ENCODE measurements at places on chromosomes 1 and 21. TPM values are rescaled to one million over a fixed set of nuclear protein-coding genes. Genes with fewer than 3 reads are reported as not detected.

Gene AADACL4
- total RNA-seq, result not detected

Gene F11R
- total RNA-seq, result 50.8 TPM

Gene KCNJ6
- total RNA-seq, result 3.9 TPM

Gene RHD
- not detected for total RNA-seq

Gene OR2T2
- total RNA-seq, result not detected

Gene C8B
- not detected for total RNA-seq

Gene DPYD
- total RNA-seq, result 2.0 TPM

Gene CD48
- not detected for total RNA-seq

All from A549 treated with Mapracorat at 1 μM for 4 hours (cell line).